ENCODE measurements at places on chromosomes 11 and 22.

DNA sequence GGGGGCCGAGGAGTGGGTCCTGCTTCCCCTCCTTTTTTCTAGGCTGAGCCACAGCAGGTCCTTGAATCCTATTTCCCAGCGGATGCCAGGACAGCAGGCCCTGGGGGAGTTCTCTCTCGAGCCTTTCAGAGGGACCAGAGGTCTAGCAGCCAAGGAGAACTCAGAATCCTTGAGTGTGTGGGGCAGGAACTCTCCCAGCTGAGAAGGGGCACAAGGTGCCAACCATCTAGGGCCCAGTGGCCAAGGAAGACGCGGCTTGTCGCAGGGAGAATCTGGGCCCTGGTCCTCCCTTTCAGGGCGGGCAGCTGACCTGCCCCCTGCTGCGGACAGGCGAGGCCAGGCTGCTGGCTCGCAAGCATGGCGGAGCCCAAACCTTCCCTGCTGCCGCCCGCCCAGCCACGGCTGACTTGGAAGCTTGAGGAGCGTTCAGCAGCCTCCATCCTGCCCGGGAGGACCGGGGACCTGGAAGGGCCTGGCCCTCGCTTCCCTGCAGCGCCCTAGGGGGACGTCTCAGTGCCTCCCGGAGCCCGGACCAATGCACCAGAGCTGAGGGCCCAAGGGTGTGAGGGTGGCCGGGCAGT lies 972 bp upstream of the TSSC4 start:
- no peak for DNase-seq

GRCh38 chr11:77223797-77224196 lies 77.7 kb downstream of the GDPD4 start:
- no peak for DNase-seq

DNA sequence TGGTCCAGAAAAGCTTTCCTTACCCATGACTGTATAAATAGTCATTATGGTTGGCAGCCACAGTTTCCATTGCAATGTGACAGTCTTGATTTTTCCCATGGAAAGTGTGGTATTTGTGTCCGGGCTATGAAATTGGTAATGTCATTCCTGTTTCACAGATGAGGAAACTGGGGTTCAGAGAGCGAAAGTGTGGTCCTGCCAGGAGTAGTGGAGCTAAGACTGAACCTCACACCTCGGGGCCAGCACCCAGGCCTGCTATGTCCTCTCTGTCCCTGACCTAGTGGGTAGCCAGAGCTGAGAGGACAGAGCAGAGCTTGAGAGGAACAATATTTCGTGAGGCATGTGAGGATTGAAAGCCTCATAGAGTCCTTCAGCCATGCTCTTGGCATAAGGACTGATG lies 1.2 kb upstream of the YDJC start:
- DNase-seq: no peak

DNA sequence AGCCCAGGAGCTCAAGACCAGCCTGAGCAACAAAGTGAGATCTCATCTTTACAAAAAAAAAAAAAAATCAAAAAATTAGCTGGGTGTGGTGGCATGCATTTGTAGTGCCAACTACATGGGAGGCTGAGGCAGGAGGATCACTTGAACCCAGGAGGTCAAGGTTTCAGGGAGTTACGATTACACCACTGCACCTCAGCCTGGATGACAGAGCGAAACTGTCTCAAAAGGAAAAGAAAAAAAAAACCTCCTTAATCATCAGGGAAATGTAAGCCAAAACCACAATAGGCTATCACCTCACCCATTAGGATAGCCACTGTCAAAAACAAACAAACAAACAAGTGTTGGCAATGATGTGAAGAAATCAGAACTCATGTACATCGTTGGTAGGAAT lies 13.4 kb downstream of the DGCR2 start:
- no peak for DNase-seq

DNA sequence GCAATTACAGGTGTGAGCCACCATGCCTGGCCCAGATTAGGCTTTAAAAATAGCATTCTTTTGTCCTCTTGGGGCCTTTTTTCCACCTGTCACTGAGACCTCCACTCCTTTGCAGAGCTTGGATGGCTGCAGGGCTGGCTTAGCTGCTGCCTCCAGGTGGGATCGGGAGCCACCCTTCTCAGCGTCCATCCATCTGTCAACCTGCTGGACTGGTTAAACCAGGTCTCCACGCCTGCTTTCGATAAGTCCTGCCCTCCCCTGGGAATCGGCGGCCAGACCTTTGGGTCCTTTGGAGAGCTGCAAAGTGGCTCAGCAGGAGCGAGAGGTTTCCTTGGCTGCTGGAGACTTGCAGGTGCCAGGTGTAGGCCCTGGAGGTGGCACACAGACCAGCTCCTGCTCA lies 23.4 kb upstream of the GRAMD4 start:
- DNase-seq: peak; percentile 29

DNA sequence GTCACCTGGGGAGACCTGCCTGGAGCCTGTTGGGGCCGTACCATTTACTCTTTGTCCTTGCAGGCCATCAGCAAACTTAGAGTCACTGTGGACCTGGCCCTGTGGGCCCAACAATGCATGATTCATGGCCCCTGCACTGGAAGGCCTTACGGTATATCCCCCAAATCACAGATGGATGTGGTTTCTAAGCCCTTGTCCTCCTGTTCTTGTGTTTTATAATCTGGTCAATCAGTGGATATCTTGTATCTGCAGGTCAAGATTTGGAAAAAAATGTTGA lies 6.2 kb downstream of the TSKU start:
- no peak for DNase-seq

GRCh38 chr11:46235777-46236688 lies 41.4 kb upstream of the CREB3L1 start:
- no peak for DNase-seq

DNA sequence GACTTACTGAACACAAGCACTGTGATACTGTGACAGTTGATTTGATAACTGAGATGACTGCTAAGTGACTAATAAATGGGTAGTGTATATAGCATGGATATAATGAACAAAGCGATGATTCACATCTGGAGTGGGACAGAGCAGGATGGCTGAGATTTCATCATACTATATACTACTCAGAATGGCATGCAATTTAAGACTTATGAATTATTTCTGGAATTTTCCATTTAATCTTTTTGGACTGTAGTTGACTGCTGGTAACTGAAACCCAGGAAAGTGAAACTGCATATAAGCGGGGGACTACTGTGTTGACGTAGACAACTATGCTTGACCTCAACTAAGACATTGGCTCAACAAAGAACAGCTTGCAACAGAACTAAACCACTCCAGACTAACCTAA lies 20.0 kb upstream of the NUCB2 start:
- no peak for DNase-seq

DNA sequence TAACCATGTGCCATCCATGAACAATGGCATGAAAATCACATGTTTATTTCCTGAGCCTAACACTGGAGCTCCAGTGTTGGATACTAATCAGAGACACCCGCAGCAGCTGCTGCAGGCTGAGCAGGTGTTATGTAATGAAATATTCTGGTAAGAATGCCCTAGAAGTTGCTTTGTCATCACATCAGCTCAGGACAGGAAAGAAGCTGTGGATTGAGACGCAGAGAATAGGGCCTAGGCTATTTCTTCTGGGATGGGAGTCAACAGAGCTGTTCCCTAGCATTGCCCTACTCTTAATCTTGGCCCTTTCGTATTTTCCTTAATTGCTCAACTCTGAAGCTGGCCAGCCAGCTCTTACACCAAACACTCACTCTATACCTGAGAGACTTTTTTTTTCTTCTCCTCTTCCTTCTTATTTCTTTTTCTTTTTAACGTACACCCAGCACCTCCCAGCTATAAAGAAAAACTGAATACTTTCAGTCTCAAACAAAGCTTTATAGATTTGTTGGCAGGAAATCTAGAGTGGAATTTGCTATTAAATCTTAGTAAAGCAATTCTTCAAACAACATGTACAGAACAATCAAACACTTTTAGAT lies 31.9 kb downstream of the RASSF10 start:
- no peak for DNase-seq

DNA sequence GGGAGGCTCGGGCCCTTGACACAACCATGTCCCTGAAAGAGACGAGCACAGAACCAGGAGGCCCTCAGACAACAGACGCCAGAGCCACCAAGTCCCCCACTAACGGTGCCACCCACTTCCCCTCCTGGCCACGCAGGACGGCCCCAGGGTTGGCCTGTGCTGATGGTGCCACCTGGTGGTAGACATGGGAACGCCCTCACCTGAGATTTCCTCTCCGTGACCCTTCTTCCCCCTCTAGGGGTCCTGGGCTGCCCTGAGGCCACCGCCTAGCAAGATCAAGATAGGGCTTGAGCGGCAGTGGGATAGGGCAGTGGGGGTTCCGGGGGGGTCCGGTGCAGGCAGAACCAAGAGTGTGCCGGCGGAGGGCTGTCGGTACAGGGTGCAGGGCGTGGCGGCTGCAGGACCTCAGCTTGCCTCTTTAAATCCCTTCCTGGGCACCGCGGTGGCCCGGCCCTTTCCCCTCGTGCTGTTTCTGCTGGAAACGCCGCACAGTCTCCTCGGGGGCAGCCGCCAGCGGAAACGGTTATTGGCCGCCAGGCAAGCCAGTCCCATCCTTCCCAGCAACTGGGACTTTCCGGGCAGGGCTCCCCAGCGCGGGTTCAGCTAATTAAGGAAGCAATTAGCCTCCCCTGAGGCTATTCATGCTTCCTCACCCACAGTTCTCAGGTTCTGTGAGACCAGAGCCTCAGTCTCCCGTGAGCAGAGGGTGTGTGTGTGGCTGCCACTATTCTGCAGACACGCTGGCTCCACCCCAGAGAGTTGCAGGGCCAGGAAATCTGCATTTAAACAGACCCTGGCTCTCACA lies 5.5 kb upstream of the NFAM1 start:
- no peak for DNase-seq

- DNase-seq: no peak
Measured at GRCh38 chr11:12546122-12546521, 128.1 kb upstream of the TEAD1 start.

GRCh38 chr11:34364102-34364501 lies 6.3 kb upstream of the ABTB2 start:
- no peak for DNase-seq

- no peak for DNase-seq
Measured at GRCh38 chr22:46650078-46650810, 30.1 kb downstream of the GRAMD4 start.

GRCh38 chr22:35872451-35872850 lies 154.8 kb downstream of the APOL5 start:
- DNase-seq: no peak

DNA sequence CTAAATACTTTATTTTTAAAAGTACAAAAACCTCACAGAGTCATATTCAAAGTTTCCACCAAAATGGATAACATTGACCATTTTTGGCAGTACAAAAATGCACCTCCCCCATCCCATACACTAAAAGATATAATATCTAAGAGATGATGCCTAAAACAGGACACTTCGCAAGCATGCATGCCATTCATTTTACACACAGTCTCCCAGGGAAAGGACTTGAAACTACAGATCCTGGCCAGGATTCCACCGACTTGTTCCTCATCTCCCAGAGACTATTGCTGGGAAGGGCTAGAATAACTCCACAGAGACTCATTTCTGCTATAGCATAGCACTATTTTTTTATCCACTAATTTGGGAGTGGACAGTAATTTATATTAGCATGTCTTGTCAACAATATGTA lies 81.7 kb downstream of the MTNR1B start:
- DNase-seq: no peak

- no peak for DNase-seq
Measured at GRCh38 chr11:68775951-68776388, 24.6 kb upstream of the TESMIN start.

DNA sequence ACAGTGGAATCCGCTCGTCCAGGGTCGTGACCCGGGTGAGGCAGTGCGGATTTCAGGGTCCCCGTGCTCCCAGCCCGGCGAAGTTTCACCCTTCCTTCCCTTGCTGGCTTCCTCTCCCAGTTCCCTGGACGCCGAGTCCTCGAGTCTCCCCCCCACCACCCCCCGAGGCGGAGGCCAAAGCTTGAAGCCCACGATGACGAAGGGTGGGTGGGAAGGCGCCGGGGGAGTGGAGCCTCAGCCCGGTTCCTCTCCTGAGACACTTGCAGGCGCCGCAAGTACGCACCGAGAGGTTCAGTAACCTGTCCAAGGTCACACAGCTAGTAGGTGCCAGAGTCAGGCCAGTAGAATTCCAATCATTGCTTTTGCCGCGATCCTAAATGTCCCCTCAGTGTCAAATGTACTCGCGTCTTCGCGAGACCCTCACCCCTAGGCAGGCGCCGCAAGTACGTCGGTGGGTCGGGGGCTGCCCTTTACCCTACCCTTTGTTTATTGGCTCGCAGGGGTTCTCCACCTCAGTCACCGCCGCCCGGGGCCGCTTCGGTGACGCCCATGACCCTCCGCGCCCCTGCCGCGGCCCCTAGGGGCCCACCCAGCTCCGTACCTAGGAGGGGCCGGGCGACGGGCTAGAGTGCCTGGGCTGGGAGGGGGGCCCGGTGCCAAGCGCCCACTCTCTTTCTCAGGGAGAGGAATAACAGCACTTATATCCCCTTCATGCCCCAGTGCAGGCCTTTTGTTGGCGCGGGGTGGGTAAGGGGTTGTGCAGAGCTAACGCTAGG lies 5.7 kb upstream of the CHRM1 start:
- DNase-seq: no peak

DNA sequence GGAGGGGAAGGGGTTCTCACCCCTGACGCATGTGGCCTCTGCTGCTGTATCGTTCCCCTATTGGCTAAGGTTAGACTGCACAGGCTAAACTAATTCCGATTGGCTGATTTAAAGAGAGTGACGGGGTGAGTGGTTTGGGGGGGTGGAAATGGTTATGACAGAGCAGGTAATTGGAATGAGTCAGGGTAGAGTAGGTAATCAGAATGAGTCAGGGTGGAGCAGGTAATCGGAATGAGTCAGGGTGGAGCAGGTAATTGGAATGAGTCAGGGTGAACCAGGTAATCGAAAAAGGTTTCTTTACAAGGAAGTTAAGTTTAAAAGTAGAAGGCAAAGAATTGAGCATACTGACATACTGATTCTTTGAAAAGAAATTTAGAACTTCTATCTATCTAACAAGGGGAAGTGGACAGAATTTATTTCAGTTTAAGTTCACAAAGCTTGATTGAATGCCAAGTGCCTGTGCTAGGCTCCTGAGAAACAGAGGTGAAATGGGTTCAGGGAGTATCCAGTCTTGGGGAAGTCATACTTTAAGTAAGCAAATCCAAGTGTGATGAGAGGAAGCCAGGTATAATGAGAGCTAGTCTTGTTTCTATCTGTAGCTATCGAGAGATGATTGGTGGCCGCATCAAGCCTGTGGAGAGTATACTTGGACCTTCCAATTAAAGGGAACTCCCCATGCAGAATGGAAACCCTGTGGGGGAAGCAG lies 58.0 kb downstream of the C11orf91 start:
- DNase-seq: no peak

- no peak for DNase-seq
Measured at GRCh38 chr11:94768602-94769541, 716 bp downstream of the AMOTL1 start.

GRCh38 chr22:30790366-30790765 lies 95.7 kb downstream of the OSBP2 start:
- no peak for DNase-seq

DNA sequence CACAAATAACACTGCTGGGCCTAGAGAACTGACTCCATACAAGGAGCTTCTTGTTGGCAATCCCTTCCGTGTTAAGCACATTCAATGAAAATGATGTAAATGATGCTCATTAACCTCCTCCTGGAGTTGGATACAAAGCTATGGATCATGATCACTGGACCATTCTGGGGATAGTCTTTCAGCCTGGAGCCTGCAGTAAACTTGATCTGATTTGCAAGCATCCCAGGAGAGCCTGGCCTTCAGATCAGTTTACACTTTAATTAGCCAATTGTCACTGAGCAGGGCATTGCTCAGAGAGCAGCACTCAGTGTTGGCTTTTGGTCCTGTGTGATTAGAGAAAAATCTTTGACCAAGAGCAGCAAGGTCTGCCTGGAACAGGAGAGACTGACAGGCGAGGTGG lies 45.6 kb downstream of the ARFGAP3 start:
- no peak for DNase-seq
